ENCODE measurements at places on chromosomes 11 and 22. TPM values are rescaled to one million over a fixed set of nuclear protein-coding genes. Genes with fewer than 3 reads are reported as not detected.

- no peak for DNase-seq
Observed at GRCh38 chr22:44642096-44642644, 59.8 kb upstream of the PRR5 start.

DNA sequence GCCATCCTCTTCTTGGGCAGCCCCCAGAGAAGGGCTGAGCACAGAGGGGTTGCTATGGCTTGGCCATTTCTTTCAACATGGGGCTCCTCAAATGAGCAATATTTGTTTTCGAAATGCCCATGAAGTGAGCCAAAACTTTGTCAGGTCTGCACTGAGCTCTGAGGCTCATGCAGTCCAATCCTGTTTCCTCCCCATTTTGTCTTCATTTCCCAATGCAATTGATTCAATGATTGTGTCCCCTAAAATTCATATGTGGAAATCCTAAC is 60.6 kb upstream of the CD44 start:
- no peak for DNase-seq

DNA sequence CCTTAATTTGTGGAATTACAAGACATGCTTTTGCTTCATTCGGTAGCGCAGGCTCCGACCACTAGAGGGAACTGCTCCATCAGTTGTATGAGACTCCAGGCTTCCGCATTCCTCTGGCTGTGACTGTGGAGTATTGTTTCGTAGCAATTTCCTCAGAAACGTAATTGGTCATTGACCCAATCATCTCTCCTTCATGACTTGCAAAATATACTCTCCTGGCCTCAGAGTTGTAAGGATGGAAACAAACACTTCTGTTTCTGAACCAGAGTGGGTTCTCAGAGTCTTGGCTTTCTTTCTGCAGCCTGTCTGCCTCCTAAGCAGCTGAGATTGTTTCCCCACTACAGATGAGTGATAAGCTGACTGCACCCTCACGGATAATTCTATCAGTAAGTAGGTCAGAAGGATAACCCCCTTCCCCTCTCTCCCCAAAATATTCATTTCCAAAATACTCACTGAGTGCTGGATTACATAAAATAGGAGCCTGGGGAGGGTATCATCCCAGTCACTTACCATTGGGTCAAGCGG is 146.8 kb upstream of the ZC3H12C start:
- DNase-seq, result peak; percentile 82

DNA sequence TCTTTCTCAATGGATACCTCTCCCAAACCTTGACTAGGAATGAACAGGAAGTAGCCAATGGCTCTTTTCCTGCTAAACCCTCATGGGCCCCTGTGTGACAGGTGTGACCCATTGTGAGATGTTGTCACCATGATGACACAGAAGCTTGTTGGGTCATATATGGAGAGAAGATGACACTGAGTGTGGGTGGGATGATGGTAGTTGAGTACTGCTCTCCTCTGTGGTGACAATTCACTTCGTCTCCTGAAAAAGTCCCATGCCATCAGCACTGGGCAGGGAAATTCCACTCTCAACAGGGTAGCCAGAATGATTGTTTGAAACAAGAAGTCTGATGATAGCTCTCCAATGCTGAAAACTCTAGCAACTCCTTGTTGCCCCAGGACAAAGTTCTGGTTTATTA is 94.0 kb upstream of the SEZ6L start:
- DNase-seq, result no peak

DNA sequence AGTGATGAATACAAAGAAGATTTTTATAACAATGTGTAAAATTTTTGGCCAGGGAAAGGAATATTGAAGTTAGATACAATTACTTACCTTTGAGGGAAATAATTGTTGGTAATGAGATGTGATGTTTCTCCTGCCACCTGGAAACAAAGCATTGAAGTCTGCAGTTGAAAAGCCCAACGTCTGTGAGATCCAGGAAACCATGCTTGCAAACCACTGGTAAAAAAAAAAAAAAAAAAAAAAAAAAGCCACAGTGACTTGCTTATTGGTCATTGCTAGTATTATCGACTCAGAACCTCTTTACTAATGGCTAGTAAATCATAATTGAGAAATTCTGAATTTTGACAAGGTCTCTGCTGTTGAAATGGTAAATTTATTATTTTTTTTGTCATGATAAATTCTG is 5.3 kb downstream of the BIRC3 start:
- no peak for DNase-seq

UPK2 gene
- total RNA-seq, result not detected

CD248 gene
- total RNA-seq, result 28.5 TPM

GRCh38 chr11:34149274-34149673 is 43.8 kb downstream of the NAT10 start:
- DNase-seq, result no peak

- DNase-seq, result no peak
Observed at GRCh38 chr11:71125150-71125549, 127.2 kb downstream of the SHANK2 start.

TMEM123 gene
- total RNA-seq, result 205 TPM

- DNase-seq, result peak; percentile 79
Observed at GRCh38 chr22:39148727-39149535, 3.5 kb downstream of the CBX7 start.

DEPDC7 gene
- total RNA-seq, result 7.4 TPM

DNA sequence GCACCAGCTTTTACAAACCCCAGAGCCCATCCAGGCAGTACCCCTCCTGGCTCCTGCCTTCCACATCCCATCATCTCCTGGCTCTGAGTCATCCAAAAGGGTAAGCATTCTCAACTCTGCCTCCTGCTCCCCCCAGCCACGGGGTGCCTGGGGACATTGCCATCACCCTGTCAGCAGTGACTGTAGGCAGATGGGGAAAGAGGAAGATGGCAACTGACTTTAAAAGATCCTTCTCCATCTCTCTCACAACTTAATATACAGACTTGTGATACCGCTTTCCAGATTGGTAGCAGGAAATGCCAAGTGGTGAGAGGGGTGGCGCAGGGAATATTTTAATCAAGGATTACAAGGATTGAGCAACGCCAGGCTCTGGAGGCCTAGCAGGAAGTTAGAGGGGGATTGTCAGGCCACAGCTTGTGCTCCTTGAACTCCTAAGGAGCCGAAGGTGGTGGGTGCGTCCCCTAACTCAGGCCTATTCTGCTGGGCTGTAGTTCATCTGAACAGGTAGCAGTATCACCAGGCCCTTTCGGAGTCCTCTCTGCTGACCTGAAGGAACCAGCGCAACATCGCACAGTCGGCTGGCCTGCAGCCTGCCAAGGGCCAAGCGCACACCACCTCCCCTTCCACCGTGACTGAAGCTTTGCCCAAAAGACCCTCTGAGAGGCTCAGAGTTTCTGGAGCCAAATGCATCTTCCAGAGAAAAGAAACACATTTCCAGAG is 83.3 kb downstream of the ZC3H12C start:
- no peak for DNase-seq

RFPL1 gene
- total RNA-seq, result not detected

DNA sequence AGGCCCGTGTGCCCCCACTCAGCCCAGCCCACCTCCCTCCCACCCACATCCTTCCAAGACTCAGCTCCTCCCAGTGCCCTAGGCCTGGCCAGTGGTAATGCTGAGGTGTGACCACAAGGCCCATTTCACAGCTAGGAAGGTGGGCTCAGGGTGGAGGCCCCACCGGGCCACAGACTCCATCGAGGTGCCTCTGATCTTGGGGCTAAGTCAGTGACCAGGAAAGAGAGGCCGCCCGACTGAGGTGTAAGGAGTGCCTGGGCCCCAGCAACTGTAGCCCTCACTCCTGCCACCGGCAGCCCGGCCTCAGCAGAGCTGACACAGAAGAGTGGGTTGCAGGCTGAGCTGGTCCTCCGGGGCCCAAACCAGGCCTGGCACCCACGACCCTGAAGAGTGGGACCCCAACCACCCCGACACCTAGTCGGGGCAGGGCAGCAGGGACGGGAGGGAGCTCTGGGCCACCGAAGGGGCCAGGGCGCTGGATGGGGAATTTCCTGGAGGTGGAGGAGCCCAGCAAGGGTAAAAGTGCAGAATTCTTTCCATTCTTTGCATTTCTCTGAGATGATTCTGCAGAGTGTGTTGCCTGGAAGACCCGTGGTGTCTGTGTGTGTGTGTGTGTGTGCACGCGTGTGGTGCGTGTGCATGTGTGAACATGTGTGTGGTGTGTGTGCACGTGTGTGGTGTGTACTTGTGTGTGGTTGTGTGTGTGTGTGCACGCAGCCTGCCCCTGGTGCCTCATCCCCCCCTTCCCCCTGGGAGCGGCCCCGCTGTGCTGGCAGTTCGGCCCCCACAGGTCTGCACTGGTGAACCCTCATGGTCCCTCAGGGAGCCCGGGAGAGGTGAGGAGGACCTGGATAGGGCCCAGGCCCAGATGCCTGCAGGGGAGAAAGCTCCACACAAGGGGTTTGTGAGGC is 8.3 kb upstream of the PIM3 start:
- no peak for DNase-seq

- DNase-seq, result no peak
Observed at GRCh38 chr22:26687439-26687838, 30.1 kb downstream of the MIAT start.

GRCh38 chr11:73402834-73403185 is 26.6 kb downstream of the RELT start:
- no peak for DNase-seq

DNA sequence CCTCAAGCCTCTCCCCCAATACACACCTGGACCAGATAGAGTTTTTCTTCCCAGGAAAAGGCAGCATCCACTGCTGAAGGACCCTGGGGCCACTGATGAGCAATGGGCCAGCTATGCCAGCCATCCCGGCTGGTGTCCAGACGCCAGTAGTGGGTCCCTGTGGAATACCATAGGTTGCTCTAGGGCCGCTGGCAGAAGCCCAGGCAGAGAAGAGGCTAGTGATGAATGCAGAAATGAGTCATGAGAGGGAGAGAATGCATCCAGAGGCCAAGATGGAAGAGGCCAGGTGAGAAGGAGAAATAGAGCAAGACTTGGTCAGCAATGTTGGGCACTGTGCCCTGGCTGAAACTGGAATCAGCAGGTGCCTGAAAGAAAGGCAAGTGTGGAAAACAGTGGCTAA is 8.9 kb downstream of the HPX start:
- DNase-seq, result no peak

VWA5A gene
- total RNA-seq, result 97.3 TPM

DNA sequence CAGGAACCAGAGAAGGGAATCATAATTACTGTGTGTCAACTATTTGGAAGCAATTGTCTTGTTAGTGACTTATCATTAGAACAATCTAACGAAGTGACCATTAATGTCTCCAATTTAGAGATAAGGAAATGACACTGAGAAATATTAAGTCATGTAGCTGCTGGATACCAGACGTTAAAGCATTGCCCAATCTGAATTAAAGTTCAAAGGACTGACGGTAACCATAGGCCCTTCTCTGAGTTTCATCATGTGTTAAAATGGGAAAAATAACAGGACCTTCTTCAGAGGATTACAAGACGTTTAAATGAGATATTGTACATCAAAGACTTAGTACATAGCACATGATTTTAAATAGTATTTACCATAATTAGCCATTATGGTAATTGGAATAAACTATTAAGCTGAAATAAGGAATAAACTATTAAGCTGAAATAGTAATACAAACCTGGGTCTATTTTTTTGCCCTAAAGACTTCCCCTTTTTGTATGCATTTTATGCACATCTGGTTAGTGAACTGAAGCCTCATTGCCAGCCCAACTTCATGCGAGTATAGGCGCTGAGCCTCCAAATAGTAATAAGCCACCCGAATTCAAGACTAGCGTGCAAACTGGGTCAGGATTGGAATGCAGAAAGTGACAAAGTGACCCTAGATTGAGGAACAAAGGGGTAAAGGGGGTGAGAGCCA is 41.0 kb downstream of the GLYATL1 start:
- no peak for DNase-seq

- DNase-seq, result no peak
Observed at GRCh38 chr11:34978236-34979191, 62.1 kb downstream of the PDHX start.

GRCh38 chr11:69007975-69008381 is 5.1 kb downstream of the MRGPRF start:
- DNase-seq, result no peak

DNA sequence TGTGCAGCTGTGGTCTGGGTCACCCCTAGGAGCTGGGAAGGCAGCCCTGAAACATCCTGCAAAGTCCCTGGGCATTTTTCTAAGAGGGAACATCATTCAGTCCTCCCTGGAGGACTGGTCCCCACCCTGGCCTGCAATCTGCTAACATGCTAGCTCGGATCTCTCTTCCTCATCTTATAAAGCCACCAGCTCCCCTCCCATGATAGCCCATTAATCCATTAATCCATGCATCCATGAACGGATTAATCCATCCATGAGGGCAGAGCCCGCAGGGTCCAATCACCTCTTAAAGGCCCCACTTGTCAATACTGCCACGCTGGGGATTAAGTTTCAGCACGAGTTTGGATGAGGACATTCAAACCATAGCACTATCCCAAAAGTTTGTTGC is 12.1 kb downstream of the PRG3 start:
- no peak for DNase-seq

DNA sequence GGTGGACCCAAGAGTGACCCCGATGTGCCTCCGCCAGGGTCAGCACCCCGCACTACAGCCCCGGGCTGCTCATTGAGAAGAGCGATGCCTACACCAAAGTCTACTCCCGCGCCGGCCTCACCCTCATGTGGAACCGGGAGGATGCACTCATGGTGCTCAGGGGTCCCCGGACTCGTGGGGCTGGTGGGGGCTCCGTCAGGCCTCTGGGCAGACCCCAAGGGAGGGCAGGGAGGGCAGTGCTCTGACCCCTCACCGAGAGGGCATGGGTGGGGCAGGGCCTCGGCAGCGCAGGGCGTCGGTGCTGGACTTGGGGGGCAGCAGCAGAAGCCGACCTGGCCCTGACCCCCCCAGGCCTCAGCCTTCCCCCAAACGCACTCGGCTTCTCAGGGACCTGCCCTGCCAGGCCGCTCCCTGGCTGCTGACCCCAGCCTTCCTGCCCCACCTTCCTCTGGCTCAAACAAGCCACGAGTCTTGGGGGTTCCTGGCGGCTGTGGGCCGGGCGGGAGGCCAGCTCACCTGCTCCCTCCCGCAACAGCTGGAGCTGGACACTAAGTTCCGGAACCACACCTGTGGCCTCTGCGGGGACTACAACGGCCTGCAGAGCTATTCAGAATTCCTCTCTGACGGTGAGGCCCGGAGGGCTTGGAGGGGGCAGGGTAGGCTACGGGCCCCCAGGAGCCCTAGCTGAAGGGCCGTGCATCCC is 2.9 kb downstream of the MUC2 start:
- DNase-seq, result no peak

- DNase-seq, result no peak
Observed at GRCh38 chr22:39728236-39728860, 157.8 kb downstream of the CACNA1I start.

- no peak for DNase-seq
Observed at GRCh38 chr22:19761725-19762567, 1.4 kb downstream of the TBX1 start.
